ENCODE measurements at places on chromosomes 6 and 20. TPM values are rescaled to one million over a fixed set of nuclear protein-coding genes. Genes with fewer than 3 reads are reported as not detected.

- H3K27ac ChIP-seq, result no peak overlapping the region
- no peak overlapping the region for H3K4me3 ChIP-seq
- no peak for DNase-seq
These were observed 12.9 kb upstream of the EFCAB8 start for GRCh38 chr20:32845786-32846185.

GRCh38 chr6:84242265-84242664, 14.8 kb upstream of the CEP162 start:
- no peaks in the 10 kb centered on the region for H3K4me1 ChIP-seq
- H3K36me3 ChIP-seq, result no peaks in the 10 kb centered on the region
- no peak overlapping the region for H3K27ac ChIP-seq
- H3K27me3 ChIP-seq, result no peaks in the 10 kb centered on the region
- no peak for DNase-seq

GRCh38 chr6:82693094-82693493, 329.5 kb downstream of the TPBG start:
- H3K4me1 ChIP-seq, result no peaks in the 10 kb centered on the region
- H3K4me3 ChIP-seq, result no peak overlapping the region
- H3K27me3 ChIP-seq, result no peaks in the 10 kb centered on the region
- H3K27ac ChIP-seq, result no peak overlapping the region
- H3K36me3 ChIP-seq, result no peaks in the 10 kb centered on the region

DNA sequence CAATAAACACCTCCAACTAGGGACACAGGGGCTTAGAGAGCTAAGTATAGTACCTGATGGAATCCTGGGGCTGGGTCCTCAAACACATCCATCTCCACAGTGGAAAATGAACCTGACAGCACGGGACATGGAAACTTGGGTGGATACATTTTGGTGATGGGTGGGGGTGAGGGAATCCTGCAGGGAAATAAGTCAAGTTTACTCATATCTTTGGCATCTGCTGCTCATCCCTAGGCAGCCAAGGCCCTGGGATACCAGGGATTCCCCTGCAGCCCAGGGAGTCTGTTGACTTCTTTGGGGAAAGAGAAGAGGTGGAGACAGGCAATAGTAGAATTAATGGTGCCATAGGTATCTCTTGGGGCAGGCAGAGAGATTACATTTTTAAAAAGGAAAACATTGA, 6.6 kb downstream of the APOBEC2 start:
- no peak for DNase-seq
- H3K36me3 ChIP-seq, result peaks cover 14% of the 10 kb centered on the region
- no peak overlapping the region for H3K27ac ChIP-seq

- no peaks in the 10 kb centered on the region for H3K36me3 ChIP-seq
- H3K27me3 ChIP-seq, result no peaks in the 10 kb centered on the region
- H3K27ac ChIP-seq, result no peak overlapping the region
- peaks cover 13% of the 10 kb centered on the region for H3K4me1 ChIP-seq
These were observed 25.2 kb upstream of the NCOA3 start for GRCh38 chr20:47476452-47476851.

DNA sequence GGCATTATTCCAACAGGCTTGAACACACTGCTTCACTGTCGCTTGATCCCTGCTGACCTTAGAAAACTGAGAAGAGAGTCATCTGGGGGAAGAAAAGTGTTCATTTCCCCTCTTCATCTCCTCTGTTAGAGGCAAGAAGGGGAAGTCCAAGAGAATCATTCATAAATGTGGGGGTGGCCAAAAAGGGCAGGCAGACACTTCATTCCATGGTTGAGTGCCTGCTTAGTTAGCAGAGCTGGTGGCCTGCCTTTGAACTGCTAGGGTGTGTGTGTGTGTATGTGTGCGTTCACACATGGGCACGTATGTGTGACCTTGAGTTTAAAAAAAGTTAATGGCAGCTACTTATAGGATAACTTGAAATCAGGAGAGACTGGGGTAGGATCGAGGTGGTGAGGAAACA, 39.4 kb upstream of the RFPL4B start:
- DNase-seq, result no peak
- peaks cover 15% of the 10 kb centered on the region for H3K4me1 ChIP-seq
- no peak overlapping the region for H3K4me3 ChIP-seq
- H3K27ac ChIP-seq, result no peak overlapping the region
- no peaks in the 10 kb centered on the region for H3K27me3 ChIP-seq
- no peaks in the 10 kb centered on the region for H3K36me3 ChIP-seq

DNA sequence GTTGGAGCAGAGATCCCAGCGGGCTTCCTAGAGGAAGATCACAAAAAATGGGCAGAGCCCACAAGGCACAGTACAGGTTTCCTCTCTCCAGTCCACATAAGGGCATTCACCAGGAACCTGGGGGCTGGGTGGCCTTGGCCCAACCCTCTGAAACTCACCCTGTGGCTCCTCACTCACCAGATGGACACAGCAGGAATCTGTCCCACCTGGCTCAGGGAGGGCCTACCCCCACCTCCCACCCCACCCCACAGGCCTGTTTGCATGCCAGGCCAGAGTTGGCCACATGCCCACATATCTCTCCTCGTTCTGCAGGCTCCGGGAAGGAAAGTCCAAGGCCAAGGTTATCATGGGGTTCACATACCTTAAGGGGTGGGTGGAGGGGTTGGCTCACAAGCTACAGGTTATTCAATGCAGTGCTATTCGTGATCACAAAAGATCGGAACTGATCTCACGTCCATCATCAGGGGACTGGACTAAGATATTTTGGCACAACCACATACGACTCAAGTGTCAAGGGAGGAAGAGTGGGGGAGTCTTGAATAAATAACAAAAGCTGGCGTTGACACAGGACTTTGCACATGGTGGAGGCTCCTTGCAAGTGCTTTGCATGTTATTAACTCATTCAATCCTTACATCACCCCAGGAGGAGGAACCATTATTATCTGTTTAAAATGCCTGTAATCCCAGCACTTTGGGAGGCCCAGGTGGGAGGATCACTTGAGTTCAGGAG, 13.0 kb downstream of the RIPOR3 start:
- H3K27me3 ChIP-seq, result no peaks in the 10 kb centered on the region
- DNase-seq, result no peak
- H3K27ac ChIP-seq, result no peak overlapping the region
- no peak overlapping the region for H3K4me3 ChIP-seq
- no peaks in the 10 kb centered on the region for H3K36me3 ChIP-seq

- H3K27ac ChIP-seq, result no peak overlapping the region
- no peaks in the 10 kb centered on the region for H3K27me3 ChIP-seq
- no peak overlapping the region for H3K4me3 ChIP-seq
- DNase-seq, result no peak
These were observed 400.4 kb downstream of the BTBD3 start for GRCh38 chr20:12318043-12318442.

- no peaks in the 10 kb centered on the region for H3K4me1 ChIP-seq
- H3K4me3 ChIP-seq, result no peak overlapping the region
- H3K27me3 ChIP-seq, result no peaks in the 10 kb centered on the region
- no peak for DNase-seq
- no peaks in the 10 kb centered on the region for H3K36me3 ChIP-seq
These were observed 172.8 kb downstream of the GJA1 start for GRCh38 chr6:121608270-121608669.

DNA sequence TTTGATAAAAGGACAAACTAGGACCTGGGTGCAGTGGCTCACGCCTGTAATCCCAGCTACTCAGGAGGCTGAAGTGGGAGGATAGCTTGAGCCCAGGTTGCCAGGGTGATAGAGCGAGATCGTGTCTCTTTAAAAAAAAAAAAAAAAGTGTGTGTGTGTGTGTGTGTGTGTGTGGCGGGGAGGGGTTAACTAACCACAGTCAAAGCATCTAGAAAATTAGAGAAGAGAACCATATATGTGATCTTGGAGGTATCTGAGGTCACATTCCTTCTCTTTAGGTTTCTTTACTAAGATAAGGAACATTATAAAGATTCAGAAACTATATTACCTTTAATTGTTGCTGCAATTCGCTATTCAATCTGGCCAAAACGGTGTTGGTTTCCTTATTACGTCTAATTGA, 80.9 kb downstream of the REPS1 start:
- H3K36me3 ChIP-seq, result peaks cover 84% of the 10 kb centered on the region
- H3K4me1 ChIP-seq, result no peaks in the 10 kb centered on the region
- no peak overlapping the region for H3K27ac ChIP-seq
- DNase-seq, result no peak
- no peak overlapping the region for H3K4me3 ChIP-seq

GRCh38 chr20:63552481-63553249, 1.3 kb upstream of the FNDC11 start:
- H3K27ac ChIP-seq, result no peak overlapping the region
- peaks cover 26% of the 10 kb centered on the region for H3K4me1 ChIP-seq
- H3K4me3 ChIP-seq, result no peak overlapping the region
- no peaks in the 10 kb centered on the region for H3K36me3 ChIP-seq

DNA sequence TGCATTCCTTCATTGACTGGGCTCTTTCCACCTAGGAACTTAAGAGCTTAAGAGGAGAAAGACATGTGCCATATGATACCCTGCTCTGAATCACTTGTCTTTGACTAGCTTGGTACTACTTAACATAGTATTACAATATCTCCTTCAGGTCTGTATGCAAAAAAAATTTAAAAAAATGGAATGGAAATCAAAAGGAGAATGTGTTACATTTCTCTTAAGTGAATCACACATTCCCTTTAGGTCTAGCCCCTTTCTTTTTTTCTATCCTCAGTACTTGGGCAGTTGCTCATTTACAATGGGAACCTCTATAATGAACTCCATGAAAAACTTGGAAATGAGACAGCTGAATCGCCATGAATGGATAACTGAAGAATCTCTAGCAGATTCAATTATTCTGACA, 53.8 kb downstream of the SLC35F1 start:
- H3K4me1 ChIP-seq, result no peaks in the 10 kb centered on the region
- no peak overlapping the region for H3K4me3 ChIP-seq
- DNase-seq, result no peak
- no peaks in the 10 kb centered on the region for H3K36me3 ChIP-seq
- H3K27ac ChIP-seq, result no peak overlapping the region

GRCh38 chr6:131382631-131383030, 190.4 kb upstream of the ARG1 start:
- no peaks in the 10 kb centered on the region for H3K36me3 ChIP-seq
- no peaks in the 10 kb centered on the region for H3K4me1 ChIP-seq
- no peak overlapping the region for H3K4me3 ChIP-seq
- no peak for DNase-seq
- no peaks in the 10 kb centered on the region for H3K27me3 ChIP-seq
- H3K27ac ChIP-seq, result no peak overlapping the region

DNA sequence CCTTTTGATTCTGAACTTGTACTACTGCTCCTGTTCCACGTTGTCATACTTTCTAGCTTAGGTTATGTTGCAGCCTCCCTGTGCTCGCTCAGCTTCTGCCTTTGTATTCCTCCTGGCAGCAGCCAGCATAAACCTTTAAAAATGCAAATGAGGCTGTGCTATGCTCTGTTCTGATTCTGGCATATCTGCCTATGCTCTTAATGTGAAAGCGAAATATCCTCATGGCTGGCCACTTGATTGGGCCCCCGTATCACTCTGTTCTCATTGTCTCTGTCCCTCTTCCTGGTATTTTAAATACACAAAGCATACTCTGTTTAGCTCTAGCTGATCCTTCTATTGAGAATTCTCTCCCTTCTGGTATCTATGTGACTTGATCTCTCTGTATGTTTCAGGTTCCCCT, 139.0 kb downstream of the JARID2 start:
- no peaks in the 10 kb centered on the region for H3K27me3 ChIP-seq
- no peaks in the 10 kb centered on the region for H3K36me3 ChIP-seq
- H3K4me1 ChIP-seq, result peaks cover 39% of the 10 kb centered on the region
- no peak overlapping the region for H3K4me3 ChIP-seq
- no peak overlapping the region for H3K27ac ChIP-seq

The MACROD2 gene
- total RNA-seq, result 60.3 TPM

The PPT2 gene
- total RNA-seq, result 55.1 TPM

The PPP1R14C gene
- 104 TPM for total RNA-seq

The SIM1 gene
- total RNA-seq, result 0.18 TPM

The NTSR1 gene
- total RNA-seq, result not detected

The RAET1E gene
- 20.0 TPM for total RNA-seq

The PRKN gene
- total RNA-seq, result 8.5 TPM

The DAAM2 gene
- 7.2 TPM for total RNA-seq

The STMND1 gene
- total RNA-seq, result not detected
